D721Med (cell line): ENCODE measurements at places on chromosomes 4 and X.

DNA sequence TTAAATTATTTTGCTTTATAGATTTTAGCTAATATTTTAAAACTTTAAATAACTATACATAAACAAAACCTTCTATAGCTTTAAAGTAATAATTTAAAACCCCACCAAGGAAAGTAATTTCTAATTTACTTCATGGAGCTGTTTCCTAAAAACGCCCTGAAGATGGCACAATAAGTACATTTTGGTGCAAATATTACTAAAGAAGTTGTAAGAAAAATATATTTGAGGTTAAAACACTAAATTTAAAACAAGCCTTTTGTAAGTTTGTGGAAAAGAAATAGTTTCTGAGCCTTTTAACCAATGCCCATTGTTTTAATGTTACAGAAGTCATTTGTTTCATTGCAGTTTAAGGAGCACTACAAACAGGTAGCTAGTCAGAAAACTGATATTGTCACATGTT is 137.4 kb upstream of the AGA start:
- no peak for DNase-seq

GRCh38 chr4:165630671-165631070 is 242.4 kb upstream of the TLL1 start:
- DNase-seq: no peak

DNA sequence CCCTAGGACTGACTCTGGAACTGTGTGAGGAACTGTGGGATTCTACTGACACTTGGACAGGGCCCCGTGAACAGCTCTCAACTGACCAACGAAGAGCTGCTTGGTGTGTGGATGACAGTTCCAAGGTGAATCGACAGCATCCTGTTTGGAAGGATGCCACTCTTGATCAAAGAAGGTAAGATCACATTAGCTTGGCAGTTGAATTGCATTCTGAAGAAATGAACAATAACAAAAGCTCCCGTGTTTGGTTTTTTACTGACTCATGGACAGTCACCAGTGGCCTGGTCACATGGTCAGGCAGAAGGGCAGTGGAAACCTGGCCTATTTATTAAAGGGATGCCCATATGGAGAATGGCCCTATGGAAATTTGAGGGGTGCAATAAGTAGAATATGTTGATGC is 33.1 kb upstream of the GPR34 start:
- DNase-seq: no peak

DNA sequence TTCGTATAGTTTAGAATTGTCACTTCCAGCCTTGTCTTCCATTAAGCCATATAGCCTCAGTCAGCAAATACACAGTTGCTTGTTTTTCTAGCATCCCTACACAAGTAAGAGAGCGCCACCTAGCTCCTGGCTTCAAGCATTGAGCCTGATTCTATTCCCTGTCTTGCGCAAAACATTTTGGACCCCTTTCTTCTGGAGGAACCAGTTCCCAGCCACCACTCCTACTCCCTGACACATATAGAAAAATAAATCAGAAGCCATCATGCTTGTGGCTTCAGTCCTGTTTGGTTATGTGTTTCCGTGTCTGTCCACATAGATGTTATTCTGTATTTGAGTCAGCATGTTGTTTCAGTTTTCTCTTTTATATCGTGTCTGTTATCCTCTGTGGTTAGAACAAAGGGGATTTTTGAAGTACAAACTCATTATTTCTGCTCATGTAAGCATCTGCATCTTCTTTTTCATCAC is 59.9 kb downstream of the GK start:
- no peak for DNase-seq

- DNase-seq: no peak
Observed at GRCh38 chr4:103303011-103303410, 104.9 kb upstream of the CENPE start.

DNA sequence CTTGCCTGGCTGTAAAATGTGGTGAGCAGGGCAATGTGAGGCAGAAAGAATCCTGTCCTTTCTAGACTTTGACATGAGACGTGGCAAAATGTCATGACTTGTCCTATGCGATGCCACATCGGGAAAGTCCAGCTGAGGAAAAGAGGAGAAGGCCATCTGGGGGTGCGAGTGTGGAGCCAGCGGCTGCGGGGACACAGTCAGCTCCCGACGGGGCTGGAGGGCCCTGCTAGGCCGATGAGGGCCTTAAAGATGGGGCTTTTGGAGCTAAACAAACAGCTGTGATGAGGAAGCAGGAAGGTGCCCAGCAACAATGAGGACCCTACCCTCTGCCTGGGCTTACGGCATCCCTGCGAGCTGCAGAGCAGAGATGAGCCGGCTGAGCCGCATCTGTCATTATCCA is 7.7 kb downstream of the CPZ start:
- DNase-seq: no peak

DNA sequence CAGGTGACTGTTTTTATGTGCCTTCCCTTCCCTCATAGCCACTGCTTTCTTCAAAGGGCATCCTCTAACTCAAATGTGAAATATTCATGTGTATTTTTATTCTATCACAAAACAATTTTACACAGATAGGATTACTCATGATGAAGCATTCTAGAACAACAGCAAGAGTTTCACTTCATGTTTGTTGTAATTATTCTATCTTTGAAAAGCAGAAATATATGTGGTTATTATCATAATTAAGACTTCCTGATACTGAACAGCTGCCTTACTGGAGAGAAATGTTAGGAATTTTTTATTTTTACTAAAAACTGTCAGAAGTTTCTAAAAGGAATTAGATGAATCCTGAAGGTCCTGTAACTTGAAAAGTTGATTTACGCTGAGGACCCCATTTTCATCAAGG is 229.1 kb downstream of the PALLD start:
- no peak for DNase-seq

GRCh38 chrX:119757979-119758730 is at the start of gene SOWAHD:
Gene SOWAHD, plus strand, starts transcription at chrX:119758588. Its CDS starts 80 bp downstream, at chrX:119758668.
- DNase-seq: no peak

DNA sequence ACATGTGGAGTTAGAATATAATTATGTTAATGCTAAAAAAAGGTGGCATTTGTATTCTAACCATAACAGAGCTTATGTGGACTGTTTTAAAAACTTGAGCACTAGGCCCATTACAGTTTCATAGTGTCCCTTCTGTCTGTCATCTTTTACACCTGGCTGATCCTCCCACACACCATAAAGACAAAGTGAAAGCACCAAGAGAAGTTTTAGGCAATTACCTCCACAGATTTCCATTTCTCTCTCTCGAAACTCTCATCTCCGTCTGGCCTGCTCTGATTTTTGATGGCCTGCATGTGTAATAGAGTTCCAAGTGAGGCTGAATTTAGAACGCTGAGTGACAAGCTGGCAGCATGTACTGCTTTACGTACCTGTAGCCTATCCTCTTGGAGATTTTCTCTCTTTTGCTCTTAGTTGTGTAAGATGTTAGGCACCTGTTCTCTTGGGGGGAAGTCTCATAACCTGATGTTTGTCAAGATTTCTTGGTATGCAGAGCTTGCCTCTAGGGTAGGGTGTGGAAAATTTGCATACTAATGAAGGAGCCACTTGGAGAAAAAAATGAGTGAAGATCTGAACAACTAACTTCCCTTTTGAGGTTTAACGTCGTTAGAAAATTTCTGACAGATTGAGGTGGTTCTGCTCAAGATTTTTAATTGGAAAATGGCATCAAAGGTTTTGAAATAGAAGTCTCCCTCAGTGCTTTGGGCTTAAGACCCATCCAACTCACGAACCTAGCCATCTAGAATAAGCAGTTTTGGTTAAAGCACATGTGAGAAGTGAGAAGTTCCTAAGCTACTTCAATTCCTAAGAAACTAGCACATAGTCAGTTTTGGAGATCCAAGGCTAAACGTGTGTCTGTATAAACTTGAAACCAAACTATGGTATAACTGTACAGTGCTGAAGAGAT is 57.6 kb upstream of the RAP1GDS1 start:
- no peak for DNase-seq
